ENCODE measurements at places on chromosomes 16 and 17.

DNA sequence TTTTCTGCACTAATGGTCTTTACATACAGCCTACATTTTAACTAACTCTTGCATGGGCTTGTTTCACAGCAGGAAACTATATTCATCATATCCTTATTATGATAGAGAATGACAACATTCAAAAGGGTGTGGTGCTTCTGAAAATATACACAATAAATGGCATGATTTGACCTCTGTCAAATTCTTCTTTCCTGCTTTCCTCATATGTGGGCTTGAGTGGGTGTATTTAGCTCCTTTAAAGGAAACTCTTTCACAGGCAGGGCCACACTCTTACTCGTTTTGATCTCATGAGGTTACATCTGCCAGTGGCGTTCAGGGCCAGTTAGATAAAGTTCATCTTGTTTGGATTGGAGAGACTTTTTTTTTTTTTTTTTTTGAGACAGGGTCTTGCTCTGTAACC lies 6.1 kb downstream of the SLC35G3 start:
- no peak for DNase-seq

GRCh38 chr16:87045466-87046216 lies 271.6 kb downstream of the C16orf95 start:
- no peak for DNase-seq

DNA sequence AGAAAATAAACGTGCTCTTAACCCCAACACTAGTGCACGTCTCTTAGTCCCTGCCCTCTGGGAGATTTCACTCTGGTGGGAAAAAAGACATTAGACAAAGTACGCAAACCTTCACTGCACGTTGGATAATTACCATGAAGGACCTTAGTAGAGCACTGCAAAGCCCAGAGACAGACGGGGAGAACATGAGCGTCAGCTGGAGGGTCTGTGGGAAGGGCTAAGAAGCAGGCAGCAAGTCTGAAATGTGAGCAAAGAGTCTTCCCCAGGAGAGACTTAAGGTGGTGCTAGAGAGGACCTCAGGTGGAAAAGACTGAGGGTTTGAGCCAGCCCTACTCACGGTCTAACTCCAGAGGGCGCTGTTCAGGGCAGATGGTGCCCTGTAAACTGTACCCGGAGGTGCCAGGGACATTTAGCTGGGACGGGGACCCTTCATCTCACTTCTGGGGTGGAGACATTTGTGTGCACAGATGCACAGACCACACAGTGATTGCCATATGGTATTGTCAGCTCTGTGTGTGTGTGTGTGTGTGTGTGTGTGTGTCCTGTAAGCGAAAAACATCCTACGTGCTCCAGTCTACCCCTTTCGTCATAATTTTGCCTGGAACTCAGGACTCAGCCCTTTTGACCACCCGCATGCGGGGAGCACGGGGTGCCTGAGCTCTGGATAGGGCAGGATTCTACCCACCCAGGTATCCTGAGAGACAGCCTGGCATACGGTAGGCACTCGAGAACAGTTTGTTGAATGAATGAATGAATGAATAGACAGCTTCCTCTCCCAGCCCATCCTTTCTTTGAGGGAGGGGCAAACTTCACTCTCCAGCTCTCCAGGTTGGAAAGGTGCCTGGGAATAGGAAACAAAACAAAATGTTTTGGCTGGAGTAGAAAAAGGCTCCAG lies 10.1 kb upstream of the STAC2 start:
- DNase-seq, result no peak

- DNase-seq, result no peak
These were observed 51.8 kb downstream of the PIMREG start for GRCh38 chr17:6496116-6496481.

- DNase-seq, result peak; percentile 44
These were observed 29.1 kb downstream of the AKAP1 start for GRCh38 chr17:57114085-57114673.

DNA sequence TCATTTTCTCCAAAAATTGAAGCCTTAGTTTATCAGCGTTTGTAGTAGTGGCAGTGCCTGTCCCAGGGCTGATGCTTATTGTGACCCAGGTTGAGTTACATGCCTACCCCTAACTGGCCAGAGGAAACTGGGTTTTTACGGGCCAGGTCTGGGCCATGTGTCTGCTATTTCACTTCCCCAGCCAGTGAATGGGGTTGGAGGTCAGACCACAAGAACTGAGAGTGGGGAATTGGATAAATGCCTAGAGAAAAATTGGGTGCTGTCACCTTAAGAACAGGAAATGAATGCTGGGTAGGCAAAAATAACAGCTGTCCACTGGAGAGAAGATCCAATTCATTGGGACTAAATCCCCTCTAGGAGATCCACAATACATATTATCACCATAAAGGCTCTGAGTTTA lies 5.2 kb downstream of the ADPRM start:
- DNase-seq, result no peak

GRCh38 chr17:41705271-41705991 lies 6.7 kb upstream of the GAST start:
- DNase-seq, result no peak

GRCh38 chr17:8896641-8897635 lies 29.5 kb upstream of the PIK3R6 start:
- DNase-seq, result no peak

GRCh38 chr16:51031598-51031997 lies 119.5 kb downstream of the SALL1 start:
- DNase-seq, result no peak

GRCh38 chr17:39972271-39972670 lies 8.3 kb upstream of the PSMD3 start:
- DNase-seq, result no peak

- no peak for DNase-seq
These were observed 78.8 kb downstream of the LMF1 start for GRCh38 chr16:892006-892405.

GRCh38 chr17:53655591-53655990 lies 167.1 kb upstream of the KIF2B start:
- DNase-seq, result no peak

GRCh38 chr16:86844695-86845094 lies 266.3 kb downstream of the FOXL1 start:
- DNase-seq, result no peak

DNA sequence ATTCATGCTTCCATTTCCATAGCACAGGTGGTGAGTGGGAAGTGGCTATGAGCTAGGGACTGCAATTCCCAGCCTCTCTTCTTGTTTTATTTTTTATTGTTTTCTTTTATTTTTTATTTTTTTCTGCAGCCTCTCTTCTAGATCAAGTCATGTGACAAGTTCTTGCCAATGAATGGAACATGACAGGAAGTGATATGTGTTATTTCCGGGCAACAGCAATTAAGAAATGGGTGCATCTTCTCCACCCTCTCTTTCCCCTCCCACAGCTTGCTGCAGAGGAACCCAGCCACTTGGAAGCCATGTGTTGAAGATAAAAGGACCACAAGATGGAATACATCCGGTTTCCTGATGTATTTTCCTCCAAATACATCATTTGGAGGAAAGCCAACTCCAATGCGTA lies 23.6 kb downstream of the IRX5 start:
- no peak for DNase-seq

GRCh38 chr16:80687606-80688005 lies 116.8 kb downstream of the CDYL2 start:
- no peak for DNase-seq

GRCh38 chr16:3058139-3059030 lies 7.1 kb upstream of the IL32 start:
- DNase-seq, result no peak

DNA sequence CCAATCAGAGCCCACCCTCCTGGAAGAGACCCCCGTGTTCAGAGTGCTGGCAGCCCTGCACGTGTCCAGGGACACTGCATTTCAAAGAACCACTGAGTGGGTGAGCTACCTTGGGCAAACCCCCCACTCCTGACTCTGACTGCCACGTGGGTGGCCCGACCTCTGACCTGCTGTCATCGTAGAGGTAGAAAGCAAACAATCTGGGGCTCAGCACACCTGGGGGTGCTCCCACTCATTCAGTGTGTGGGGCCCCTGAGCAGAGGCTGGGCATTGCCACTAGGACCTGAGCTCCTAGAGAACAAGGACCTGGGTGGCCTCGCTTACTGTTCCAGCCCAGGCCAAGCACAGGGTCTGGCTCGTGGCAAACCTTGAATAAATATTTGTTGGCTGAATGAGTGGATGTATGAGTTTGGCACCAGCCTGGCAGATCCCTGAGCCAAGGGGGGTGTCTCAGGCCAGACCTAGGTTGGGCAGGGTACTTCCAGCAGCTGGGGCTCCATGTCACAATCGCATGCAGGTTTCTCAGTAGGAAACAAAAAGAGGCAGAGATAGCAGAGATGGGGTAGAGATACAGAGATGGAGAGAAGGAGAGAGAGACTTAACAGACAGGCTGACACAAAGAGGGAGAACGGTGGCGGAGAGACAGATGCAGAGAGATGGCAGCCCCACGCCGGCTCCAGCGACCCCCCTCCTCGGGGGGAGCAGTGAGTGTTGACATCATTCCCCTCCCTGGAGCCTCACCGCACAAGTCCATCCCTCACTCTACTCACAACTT lies 5.4 kb upstream of the DRC7 start:
- DNase-seq, result no peak

GRCh38 chr16:53495325-53495724 lies 7.7 kb downstream of the AKTIP start:
- no peak for DNase-seq

GRCh38 chr17:77637818-77638575 lies 320.5 kb upstream of the TNRC6C start:
- DNase-seq, result no peak

- no peak for DNase-seq
These were observed 10.1 kb downstream of the MRM3 start for GRCh38 chr17:792277-792676.

GRCh38 chr17:50763716-50764475 lies 3.4 kb downstream of the ANKRD40CL start:
- DNase-seq, result no peak

- no peak for DNase-seq
These were observed 8.4 kb downstream of the C16orf86 start for GRCh38 chr16:67674851-67675578.

DNA sequence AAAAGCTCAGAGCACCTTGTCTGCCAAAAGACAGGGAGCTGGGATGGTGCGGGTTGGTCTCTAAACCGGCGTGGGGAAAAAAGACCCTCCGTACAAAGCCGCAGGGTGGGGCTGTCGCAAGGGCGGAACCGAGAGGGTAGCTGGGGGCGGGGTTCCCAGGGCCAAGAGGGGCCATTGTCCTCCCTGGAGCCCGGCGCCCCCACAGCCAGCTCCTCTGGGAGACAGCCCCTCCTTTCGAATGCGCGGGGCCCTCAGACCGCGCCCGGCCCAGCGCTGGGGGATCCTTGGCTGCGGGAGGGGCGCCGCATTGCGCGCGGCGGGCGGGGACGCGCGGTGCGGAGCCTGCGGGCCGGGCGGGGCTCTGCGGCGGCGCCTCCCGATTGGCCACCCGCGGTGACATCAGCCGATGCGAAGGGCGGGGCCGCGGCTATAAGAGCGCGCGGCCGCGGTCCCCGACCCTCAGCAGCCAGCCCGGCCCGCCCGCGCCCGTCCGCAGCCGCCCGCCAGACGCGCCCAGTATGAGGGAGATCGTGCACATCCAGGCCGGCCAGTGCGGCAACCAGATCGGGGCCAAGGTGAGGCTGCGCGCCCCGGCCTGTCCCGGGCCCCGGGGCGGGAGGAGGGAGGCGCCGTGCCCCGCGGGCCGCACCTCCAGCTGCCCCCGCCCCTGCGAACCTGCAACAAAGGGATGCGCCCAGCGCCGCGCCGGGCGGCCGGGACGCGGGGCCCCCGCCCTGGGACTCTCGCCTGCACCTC lies at the start of gene TUBB3:
TUBB3 (plus strand) TSS at position 459 of the 756 bp plus-strand sequence; CDS start at position 519, 60 bp downstream.
- DNase-seq, result no peak

DNA sequence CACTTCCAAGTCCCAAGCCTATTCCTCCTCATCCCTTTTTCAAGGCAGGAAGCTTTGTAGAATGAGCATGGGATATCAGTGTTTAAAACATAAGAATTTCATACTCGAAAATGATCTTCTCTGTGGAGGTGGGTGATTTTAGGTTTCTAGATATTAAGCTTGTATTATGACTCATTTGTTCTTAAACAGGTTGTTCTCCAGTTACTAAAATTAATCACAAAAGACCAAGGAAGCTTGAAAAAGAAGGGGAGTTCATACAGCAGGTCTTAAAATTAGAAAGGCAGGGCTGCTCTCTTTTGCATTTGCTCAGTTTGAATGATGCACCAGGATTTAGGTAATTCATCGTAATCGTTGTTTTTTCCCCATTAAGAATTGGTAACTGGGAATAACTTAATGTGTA lies 208.7 kb downstream of the PRKCA start:
- DNase-seq, result no peak

- DNase-seq, result peak; percentile 44
These were observed 2.9 kb downstream of the C17orf58 start for GRCh38 chr17:67993153-67993997.

DNA sequence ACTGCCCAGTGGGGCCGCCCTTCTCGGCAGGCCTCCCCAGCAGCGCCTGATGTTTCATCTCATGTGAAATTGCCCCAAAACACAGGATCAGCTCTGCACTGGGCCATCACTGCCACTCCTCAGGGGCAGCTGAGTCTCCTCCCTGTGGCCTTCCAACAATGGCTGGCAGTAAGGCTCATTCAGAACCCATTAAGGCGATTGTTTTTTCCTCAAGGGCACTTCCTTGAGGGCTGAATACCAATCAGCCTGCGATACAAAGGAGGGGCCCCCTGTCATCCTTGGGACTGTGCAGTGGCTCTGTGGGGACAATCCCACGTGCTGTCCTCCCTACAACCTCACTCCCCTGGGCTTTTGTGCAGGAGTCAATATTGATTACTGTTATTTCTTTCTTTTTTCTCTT lies 47.5 kb downstream of the XYLT1 start:
- no peak for DNase-seq

- DNase-seq, result peak; percentile 57
These were observed 594 bp downstream of the MAPK8IP3 start for GRCh38 chr16:1706386-1707192.
